ENCODE measurements at places on chromosomes 6 and 20. TPM values are rescaled to one million over a fixed set of nuclear protein-coding genes. Genes with fewer than 3 reads are reported as not detected.
A peak's percentile ranks its signal among the peaks of the same experiment; 100 is the strongest.

- DNase-seq: peak; percentile 80
Measured at GRCh38 chr20:6583134-6583738, 184.2 kb upstream of the BMP2 start.

Gene PTCRA
- total RNA-seq: not detected

Gene PROKR2
- total RNA-seq: not detected

GRCh38 chr20:23753589-23753988 is 2.9 kb upstream of the CST1 start:
- DNase-seq: no peak

GRCh38 chr6:79687759-79688158 is 56.6 kb downstream of the SH3BGRL2 start:
- no peak for DNase-seq

Gene TRAPPC3L
- not detected for total RNA-seq

DNA sequence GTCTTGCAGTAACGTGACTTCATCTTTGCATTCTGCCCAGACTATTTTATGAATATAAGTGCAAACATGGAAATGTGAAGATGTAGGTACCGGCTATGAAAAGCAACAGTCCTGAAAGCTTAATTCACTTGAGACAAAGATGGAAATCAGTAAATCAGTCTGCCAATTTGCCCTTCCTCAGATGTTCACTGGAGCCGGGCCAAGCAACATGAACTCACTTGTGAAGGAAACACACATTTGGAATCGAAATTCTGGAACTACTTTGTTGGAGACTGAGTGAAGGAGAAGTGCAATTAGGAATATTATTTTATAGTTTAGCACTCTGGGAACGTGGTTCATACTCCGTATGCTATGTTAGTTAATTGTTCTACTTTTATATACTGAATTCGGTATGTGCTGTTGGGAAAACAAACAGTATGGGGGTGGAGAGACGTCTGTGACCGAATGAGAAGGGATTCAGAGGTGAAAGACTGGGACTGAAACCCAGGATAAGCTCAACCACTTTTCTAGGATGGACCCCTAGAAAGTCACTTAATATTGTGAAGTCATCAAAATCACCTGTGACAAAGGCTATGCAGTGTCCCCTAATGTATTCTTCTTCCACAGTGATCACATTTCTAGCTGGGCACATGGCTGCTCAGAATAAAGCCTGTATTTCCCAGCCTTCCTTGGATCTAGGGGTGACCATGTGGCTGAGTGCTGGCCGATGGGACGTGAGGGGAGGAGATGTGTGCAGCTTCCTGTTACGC is 95.5 kb downstream of the PREX1 start:
- DNase-seq: no peak

DNA sequence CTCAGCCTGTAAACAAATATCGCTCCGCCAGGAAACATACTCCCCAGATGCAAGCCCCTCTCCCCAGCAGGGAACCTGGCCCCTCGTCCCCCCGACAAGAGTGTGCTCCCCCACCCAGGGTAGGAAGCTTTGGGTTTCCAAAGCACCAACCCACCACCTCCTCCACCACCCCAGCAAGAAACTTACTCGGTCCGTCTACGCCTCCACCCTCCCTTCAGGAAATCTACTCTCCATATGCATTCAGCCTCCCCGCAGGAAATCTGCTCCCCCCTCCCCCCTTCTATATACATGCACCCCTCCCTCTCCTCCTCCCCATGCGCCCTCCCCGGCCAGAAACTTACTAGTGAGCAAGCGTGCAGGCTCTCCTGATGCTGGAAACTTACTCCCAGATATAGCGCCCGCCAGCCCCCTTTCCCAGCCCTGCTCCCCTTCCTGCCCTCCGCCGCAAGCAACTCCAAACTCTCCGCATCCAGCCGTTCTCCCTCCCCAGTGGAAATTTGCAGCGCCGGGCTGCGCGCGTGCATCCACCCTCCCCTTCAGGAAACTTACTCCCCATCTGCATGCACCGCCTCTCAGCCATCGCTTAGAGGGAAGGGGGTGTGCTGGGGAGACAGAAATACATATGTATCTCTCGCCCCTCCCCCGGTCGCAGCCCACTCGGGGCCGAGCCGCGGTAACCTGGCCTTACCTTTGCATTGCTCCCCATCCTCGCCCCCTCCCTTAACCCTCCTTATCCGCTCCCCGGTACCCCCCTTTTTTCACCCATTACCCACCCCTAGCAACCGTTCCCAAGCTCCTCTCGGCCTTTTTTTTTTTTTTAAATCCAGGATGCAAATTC is at the start of gene TRERF1:
TRERF1 (minus strand) TSS at position 594 of the 838 bp plus-strand sequence. CDS start 182,336 bp downstream, outside the sequence.
- peak; percentile 86 for DNase-seq

DNA sequence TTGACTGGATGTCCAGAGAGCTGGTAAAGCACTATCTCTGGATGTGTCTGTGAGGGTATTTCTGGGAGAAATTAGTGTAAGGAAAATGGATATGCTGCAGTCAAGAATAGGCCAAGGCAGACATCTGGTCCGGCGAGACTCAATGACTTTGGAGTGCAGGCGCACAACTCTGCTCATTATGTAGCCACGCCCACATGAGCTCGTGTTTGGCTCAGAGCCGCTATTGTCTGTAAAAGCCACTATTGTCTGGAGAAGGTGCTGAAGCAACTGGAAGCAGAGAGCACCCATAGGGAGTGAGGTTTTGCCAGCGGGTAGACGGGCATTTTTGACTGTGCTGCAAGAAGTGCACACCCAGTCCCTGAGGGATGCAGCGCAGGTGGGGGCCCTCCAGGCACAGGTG is 305.0 kb upstream of the POU3F2 start:
- DNase-seq: no peak

- peak; percentile 40 for DNase-seq
Measured at GRCh38 chr6:43671801-43672690, 15.5 kb downstream of the MRPS18A start.

Measured in kidney (tissue), 22 donors.